Stimulated activated CD8-positive, alpha-beta memory T cell treated with anti-CD3 and anti-CD28 coated beads, Interleukin-15, amount 100 ng/mL, for 24 hours (primary cell): ENCODE measurements at places on chromosomes 1 and 21.

- DNase-seq, result no peak
Observed at GRCh38 chr1:182357913-182358312, 33.7 kb downstream of the GLUL start.

DNA sequence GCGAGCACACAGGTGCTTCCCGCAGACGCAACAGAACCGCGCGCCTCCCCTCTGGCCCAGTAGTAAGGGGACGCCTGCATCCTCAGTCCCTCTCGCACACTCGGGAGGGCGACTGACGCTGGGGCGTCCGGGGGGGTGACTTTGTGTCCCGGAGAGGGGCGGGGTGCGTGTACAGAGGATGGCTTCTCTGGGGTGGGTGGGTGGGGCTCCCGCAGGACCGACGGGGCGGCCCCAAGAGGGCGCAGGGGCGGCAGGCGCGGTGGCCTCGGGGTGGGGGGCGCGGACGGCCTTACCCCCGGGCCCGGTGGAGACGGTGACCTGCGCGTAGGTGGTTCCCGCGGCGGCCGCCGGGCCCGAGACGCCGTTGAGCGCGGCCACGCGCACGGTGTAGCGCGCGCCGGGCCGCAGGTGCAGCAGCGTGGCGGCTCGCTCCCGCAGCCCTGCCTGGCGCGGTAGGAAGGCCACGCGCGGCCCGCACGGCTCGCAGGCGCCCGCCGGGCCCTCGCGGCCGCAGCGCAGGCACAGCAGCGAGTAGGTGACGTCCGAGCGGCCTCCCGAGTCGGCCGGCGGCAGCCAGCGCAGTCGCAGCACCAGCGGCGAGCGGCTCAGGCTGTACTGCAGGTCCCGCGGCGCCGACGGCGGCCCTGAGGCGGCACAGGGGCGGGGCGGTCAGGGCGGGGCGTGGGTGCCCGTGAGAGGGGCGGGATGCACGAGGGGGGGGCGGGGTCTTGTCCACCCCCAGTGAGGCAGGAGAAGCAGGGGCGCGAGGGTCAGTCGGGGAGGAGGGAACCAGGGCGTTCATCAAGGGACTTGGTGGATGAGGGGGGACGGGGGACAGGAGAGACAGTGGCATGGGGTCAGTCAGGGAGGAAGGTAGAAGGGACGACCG lies 12.1 kb downstream of the EPHA10 start:
- DNase-seq, result no peak

DNA sequence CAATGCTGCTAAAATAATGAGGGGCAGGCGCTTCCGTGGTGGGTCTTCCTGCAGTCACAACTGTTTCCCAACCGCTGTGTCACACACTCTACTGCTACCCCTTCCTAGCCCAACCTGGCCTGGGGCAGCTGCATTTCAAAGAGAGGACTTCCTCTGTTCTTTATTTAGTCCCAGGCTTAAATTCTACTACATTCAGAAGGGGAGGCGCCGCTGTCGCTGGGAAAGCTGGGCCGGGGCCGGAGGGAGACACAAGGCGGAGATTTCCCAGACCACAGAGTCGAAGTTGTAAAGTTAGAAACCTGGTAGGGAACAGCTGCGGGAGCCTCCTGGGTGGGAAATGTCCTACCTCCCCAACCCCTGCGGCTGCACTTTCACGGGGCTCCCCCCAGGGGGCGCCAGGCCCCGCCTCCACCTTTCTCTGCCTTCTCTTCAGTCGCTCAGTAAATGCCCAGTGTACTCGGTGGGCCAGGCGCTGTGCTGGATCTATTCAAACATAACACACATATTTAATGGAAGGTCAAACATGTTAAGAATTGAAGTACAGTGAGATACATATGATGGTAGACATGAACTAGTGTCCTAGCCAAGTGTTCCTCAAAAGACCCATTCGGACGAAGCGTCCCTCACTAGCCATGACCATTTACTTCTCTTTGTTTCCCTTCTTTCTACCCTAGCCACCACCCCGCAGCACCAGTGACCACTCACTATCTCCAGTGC lies 23.1 kb downstream of the DYRK3 start:
- no peak for DNase-seq

DNA sequence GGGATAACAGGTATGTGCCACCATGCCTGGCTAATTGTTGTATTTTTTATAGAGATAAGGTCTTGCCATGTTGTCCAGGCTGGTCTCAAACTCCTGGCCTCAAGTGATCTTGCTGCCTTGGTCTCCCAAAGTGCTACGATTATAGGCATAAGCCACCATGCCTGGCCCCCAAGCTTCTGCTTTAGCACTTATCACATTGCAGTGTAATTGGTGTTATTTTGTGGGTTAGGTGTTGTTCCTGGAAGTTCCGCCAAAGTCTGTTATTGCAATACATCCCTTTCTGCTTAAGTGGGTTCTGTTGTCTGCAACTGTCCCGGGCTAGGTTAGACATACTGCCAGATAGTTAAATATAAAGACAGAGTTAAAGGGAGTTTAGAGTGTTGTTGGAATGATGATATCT lies 3.4 kb downstream of the ZCCHC17 start:
- DNase-seq, result no peak

DNA sequence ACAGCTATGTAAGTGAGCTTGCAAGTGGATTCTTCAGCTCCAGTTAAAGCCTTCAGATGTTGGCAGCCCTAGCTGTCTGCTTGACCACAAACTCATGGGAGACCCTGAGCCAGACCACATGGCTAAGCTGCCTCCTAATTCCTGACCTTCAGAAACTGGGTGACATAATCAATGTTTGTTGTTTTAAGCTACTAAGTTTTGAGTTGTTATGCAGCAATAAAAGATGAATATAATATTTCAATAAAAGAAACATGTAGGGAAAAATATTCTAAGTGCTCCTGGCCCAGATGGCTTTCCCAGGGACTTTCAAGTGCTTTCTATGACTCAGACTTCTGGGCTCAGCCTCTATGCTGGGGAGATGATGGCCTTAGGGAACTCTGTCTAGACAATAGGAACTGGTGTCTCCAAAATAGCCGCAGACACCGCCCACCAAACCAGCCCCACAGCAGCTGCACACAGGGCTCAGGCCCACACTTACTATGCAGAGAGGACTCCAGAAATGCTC lies 20.3 kb upstream of the AZIN2 start:
- DNase-seq, result no peak

DNA sequence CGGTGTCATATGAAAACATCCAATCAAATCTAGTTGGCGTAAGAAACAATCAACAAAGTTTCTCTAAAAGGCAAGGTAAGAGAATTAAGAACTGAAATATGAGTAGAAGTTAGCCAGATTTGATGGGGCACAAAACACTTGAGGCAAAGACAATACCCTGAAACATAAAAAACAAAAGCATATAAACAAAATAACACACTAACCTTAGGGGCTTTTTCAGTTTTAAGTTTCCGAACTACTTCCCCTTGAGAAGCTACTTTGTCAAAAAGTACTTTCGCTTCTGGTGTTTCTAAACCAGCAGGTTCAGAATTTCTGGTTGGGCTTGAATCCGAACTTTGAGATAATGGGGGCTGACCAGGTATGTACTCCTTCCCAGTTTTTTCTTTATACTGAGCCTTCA lies 57.9 kb downstream of the EPRS1 start:
- no peak for DNase-seq

GRCh38 chr1:36869054-36869453 lies 165.3 kb downstream of the GRIK3 start:
- DNase-seq, result no peak

DNA sequence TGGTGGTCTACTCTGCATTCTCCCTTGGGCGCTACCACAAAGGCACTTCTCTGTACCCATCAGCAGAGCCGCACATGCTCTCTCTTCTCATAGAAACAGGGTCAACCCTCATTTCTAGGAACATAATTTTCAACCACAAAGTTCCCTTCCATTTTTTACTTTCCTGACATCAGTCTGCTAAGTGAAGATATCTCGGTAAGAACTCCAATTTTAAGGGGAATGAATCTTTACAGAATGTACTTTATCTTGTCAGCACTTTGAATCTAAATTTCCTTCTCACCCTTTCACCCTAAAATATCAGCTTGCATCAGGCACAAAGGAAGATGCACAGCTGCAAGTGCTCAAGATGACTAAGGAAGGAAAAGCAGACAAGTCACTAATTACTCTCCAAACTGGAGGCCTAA lies 545.9 kb downstream of the SMYD3 start:
- no peak for DNase-seq

DNA sequence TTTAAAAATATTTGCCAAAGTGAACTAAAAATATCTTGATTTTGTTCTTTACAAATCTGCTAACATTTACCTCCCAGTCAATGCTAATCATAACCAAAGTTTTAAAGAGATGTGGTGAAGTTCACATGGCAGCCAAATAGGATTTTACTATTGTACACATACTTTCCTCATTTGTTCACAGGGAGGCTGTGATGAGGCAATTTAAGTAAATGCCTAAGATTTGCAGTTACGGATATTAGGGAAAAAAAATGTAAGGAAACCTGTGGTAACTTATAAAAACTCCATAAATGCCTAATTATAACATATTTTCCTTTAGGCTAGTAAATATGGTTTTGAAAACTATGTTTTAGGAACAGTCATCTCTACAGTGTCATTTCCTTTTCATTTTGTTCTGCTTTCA lies 32.4 kb downstream of the RGS5 start:
- no peak for DNase-seq

- DNase-seq, result no peak
Observed at GRCh38 chr21:10639123-10639522, 117.7 kb downstream of the TPTE start.

DNA sequence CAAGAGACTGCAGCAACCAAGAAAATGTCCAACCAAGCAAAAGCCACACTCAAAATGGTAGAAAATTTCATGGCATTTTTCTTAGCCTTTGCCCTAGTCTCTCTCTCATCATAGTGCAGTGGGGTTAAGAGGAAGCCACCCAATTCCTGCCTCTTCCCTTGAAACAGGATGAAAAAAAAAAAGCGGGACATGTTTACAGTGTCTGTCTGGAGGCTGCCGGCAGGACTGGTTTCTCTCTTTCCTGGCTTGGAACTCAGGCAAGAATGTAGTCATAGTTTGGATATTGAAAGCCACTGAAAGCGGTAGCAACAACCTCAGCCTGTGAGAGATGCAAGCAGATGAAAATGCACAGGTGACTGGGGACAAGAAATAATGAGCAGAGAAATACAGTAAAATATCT lies 13.3 kb upstream of the TNFSF18 start:
- DNase-seq, result no peak

DNA sequence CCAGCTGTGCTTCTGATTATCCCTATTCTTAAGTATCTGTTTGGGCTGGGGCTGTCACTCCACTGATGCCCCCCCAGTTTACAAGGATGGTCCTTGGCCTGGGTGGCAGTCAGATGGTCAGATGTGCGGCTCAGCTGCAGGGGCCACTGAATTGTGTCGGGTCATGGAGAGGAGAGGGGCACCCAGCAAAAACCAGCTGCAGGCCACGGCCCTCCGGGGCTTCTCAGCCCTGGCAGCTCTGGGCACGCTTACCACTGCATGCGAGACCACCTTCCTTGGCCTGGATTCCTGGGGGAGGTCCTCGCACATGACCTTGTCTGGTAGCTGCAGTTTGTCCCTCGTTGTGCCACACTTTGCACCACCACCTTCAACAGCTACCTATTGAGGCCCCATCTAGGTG lies 164.9 kb upstream of the TMEM51 start:
- DNase-seq, result no peak

DNA sequence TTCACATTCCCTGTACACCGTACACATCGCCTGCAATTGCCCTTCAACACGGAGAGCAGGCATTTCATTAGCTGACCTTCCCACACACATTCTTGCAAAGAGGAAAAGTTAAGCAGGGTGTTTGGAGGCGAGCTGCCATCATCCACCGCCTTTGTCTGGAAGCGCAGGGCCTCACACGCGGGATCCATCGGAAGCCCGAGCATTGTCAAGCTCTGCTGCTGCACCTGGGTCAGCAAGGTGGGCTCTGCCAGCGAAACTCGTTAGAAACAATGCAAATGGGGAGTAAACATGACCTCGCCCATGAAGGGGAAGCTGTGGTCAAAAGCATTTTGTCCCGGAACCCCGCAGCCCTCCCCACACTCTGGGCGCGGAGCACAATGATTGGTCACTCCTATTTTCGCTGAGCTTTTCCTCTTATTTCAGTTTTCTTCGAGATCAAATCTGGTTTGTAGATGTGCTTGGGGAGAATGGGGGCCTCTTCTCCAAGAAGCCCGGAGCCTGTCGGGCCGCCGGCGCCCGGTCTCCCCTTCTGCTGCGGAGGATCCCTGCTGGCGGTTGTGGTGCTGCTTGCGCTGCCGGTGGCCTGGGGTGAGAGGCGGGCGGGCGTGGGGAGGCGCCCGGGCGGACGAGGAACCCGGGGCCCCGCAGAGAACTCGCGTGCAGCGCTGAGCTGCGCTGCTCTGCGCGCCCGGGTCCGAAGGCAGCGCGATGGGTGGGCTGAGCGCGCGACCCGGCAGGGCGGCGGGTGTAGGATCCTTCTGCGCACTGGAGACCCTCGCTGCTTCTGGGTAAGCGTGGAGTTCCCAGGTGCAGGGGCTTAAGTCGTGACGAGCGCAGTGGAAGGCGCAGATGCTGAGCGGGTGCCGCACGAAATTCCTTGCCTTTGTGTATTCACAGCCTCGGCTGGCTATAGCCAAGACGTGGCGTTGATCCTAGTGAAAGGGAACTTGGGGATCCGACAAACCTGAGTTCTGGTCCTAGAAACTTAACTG lies at the start of gene CR1:
CR1 (plus strand) TSS at position 357 of the 992 bp plus-strand sequence; CDS start at position 468, 111 bp downstream.
- DNase-seq, result no peak

GRCh38 chr1:64864018-64864940 lies 102.1 kb downstream of the JAK1 start:
- no peak for DNase-seq

GRCh38 chr1:208601561-208601960 lies 357.4 kb upstream of the PLXNA2 start:
- no peak for DNase-seq

GRCh38 chr21:43803558-43804300 lies 14.4 kb downstream of the RRP1 start:
- no peak for DNase-seq

DNA sequence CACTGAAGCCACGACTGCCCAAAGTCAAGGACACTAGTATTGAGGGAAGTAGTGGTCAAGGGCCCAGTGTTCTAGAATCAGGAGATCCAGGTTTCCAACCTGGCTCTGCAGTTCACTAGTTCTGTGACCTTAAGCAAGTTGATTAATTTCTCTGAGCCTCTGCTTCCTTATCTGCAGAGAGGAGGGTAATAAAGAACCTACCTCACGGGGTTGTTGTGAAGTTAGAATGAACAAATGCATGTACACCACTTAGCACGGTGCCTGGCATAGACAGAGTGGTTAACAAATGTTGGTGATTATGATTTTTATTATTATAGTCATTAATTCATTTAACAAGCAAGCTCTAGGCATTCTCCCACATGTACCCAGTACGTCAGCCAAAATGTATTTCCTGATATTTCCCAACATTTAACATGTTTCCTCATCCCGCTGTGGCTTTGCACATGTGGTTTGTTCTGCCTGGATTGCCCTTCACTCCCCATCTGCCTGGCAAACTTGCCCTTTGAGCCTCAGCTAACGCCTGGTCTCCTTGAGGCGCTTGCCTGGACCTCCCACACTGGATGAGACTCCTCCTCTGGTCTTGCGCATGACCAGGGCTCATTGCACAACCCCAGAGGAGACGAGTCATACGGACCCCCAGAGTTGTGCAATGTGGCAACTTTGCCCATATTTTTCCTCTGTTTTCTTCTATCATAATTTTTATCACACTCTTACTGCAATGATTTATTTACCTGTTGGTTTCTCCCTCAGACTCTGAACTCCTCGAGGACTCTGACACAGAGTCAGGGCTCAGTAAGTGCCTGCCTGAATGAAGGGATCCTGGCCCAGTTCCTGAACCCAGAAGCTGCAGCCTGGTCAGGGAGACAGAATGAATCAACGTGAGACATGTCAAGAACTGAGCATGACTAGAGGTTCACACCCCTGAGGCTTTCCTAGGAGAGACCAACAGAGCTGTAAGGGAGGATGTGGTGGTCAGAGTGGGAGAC lies 20.7 kb upstream of the MFSD2A start:
- no peak for DNase-seq

- no peak for DNase-seq
Observed at GRCh38 chr21:46294647-46295176, 8.6 kb downstream of the YBEY start.
